ENCODE measurements at places on chromosomes 13 and 19. TPM values are rescaled to one million over a fixed set of nuclear protein-coding genes. Genes with fewer than 3 reads are reported as not detected.

- no peak for DNase-seq
These were observed 1.5 kb downstream of the NEK5 start for GRCh38 chr13:52127378-52127777.

- no peak for DNase-seq
These were observed 10.3 kb downstream of the IGSF23 start for GRCh38 chr19:44623626-44624025.

DNA sequence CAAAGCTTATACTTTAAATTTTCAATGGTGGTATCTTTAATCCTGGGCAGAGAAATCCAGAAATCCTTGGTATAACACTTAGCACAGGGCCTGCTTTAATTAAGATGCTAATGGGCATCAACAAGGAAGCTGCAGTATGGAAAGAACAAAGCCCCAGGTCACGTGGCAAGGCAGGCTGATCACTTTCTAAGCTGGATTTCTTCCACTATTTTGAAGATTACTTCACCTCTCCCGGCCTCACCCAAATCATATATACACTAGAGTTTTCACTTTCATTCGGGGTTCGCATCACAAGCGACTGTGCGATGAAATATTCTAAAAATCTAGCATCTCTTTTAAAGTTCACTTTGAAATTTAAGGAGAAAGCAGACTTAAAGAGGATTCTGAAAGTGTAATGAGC is 71.8 kb downstream of the STARD13 start:
- DNase-seq = no peak

DNA sequence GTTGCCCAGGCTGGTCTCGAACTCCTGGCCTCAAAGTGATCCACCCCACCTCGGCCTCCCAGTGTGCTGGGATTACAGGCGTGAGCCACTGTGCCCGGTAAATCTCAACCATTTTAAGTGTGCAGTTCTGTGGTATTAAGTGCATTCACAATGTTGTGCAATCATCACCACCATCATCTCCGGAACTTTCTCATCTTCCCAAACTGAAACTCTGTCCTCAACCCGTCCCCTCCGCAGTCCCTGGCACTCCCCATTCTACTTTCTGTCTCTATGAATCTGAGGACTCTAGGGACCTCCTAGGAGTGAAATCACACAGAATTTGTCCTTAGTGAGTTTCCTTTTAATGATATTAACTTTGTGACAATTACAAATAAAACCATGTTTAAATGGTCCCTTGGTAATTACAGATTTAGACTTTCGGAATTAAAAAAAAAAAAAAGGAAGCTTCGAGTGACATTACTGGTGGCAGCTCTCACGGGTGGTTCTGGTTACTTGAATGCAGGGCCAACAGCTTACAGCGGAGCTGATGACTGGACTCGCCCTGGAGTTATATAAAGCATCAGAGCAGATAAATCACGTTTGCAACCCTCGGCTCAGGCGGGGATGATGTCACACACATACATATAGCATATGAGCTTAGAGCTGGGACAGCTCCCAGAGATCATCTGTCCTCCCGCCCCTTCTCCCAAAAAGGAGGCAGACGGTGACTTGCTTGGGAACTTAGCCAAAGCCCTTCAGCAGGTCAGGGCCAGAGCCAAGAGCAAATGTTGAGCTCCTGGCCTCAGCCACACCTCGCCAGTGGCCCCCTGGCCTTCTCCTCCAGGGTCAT is 89.8 kb downstream of the ZNF557 start:
- DNase-seq = no peak

- DNase-seq = no peak
These were observed 173.5 kb downstream of the KCNRG start for GRCh38 chr13:50188696-50189095.

Gene KLF5
- total RNA-seq = 6.1 TPM

Gene CEACAM3
- not detected for total RNA-seq

All from activated naive CD8-positive, alpha-beta T cell treated with anti-CD3 and anti-CD28 coated beads, Interleukin-2, amount 10 ng/mL, durations not matched to agents 7 days and 5 days (primary cell).